ENCODE measurements at places on chromosomes 6 and 20. TPM values are rescaled to one million over a fixed set of nuclear protein-coding genes. Genes with fewer than 3 reads are reported as not detected.
A peak's percentile ranks its signal among the peaks of the same experiment; 100 is the strongest.

GRCh38 chr6:340991-341827, 48.9 kb downstream of the DUSP22 start:
- DNase-seq = no peak

GRCh38 chr6:137218473-137218916, 690 bp downstream of the IFNGR1 start:
- DNase-seq = peak; percentile 18

GRCh38 chr6:10873374-10873773, 8.5 kb downstream of the GCM2 start:
- no peak for DNase-seq

DNA sequence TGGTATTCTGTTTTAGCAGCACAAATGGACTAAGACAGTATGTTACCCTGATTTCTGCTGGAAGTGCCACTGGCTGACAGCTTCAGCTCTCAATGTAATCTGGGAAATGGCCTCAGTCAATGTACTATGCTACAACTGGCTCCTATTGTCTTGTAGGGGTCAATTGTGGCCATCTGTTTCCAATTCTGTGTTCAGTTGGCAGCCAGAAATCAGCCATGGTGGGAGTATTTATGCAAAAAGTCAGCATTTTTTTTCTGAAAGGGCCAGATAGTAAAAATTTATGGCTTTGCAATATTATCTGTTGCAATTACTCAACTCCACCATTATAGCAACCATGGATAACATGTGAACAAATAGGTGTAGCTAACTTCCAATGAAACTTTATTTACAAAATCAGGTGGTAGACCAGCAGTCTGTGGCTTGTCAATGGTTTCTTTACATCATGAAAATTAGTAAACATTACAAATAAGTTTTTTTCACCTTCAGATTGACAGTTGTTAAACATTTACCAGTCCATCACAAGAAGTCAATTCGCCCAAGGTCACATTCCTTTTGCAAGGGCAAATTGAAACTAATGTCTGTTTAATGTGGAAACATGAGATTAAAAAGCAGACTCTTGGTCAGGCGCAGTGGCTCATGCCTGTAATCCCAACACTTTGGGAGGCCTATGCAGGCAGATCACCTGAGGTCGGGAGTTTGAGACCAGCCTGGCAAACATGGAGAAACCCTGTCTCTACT, 58.3 kb upstream of the TSHZ2 start:
- no peak for DNase-seq

DNA sequence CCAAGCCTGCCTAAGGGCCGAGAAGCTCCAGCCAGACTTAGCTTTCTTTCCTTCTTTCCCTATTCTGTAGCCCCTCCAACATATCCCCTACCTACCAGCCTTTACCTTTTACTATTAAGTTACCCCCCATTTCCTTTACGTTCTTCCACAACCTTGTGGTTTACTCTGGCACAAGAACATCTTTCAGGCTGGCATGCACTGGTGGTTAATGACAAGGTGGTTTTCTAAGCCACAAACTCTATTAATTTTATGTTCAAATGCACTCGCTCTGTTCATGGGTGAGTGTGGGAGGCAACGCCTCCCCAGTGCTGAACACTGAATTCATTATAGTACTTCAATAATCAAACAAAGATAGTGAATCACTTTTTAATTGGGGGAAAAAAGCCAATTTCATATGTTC, 64.4 kb downstream of the TRERF1 start:
- DNase-seq = no peak

DNA sequence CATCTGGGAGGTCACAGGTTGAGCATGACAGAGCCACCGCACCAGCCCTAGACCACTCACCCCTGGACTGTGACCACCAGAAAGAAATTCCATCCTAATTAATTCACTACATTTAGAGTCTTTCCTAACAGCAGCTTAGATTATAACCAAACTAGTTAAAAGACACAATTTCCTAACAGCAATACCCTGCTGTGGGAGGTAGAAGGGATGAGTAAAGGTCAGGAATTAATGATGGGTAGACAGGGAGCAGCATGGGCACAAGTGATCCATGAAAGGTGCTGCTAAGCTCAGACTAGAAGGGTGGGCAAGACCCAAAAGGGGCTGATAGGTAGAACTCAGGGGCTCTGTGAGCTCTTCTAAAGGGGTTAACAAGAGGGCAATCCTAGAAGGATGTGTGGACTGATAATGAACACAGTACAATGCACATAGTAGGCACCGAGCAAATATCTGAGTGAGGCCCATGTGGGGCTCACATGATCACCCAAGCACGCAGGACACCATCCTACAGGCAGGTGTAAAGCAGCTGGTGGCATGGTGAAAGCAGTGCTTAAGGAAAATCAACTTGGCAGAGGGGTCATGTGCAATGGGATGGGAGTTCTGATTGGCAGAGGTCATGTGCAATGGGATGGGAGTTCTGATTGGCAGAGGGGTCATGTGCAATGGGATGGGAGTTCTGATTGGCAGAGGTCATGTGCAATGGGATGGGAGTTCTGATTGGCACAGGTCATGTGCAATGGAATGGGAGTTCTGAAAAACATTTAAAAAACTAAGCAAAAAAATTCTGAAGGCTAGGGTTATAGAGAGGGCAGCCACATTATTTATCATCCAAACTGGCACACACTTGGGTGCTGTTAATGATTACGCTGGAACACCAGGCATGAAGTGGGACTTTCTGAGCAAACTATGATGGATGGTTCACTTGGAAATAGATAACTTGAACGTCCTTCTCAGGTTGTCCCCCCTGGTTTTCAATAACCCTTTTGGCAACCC, 188.2 kb upstream of the FOXQ1 start:
- DNase-seq = no peak

- no peak for DNase-seq
These were observed 119.6 kb upstream of the DOK5 start for GRCh38 chr20:54355631-54356280.

Gene AAR2
- 26.6 TPM for total RNA-seq

Gene SIGLEC1
- total RNA-seq = not detected

Gene UCKL1
- 10.8 TPM for total RNA-seq

Gene FOXA2
- total RNA-seq = not detected

Gene ARMC12
- 1.0 TPM for total RNA-seq

Measured in neural progenitor cell (in vitro differentiated cells).